ENCODE measurements at places on chromosomes 2 and 18. TPM values are rescaled to one million over a fixed set of nuclear protein-coding genes. Genes with fewer than 3 reads are reported as not detected.

GRCh38 chr2:215729985-215730620 lies 283.2 kb downstream of the MREG start:
- peaks cover 43% of the 10 kb centered on the region for H3K4me1 ChIP-seq
- H3K27ac ChIP-seq: peak overlapping the region; percentile 75
- no peaks in the 10 kb centered on the region for H3K36me3 ChIP-seq
- no peak overlapping the region for H3K4me3 ChIP-seq

Gene EMILIN1
- total RNA-seq: 229 TPM

GRCh38 chr18:78875778-78876650 lies 103.6 kb upstream of the SALL3 start:
- H3K27me3 ChIP-seq: no peaks in the 10 kb centered on the region
- H3K4me1 ChIP-seq: no peaks in the 10 kb centered on the region
- H3K36me3 ChIP-seq: no peaks in the 10 kb centered on the region
- no peak overlapping the region for H3K4me3 ChIP-seq
- no peak overlapping the region for H3K27ac ChIP-seq

GRCh38 chr2:197668296-197668695 lies 7.1 kb downstream of the RFTN2 start:
- H3K4me1 ChIP-seq: peaks cover 4% of the 10 kb centered on the region
- H3K27ac ChIP-seq: no peak overlapping the region
- DNase-seq: no peak
- no peaks in the 10 kb centered on the region for H3K36me3 ChIP-seq
- H3K4me3 ChIP-seq: no peak overlapping the region

All from GM23248 (cell line).